ENCODE measurements at places on chromosomes 6 and 20.

DNA sequence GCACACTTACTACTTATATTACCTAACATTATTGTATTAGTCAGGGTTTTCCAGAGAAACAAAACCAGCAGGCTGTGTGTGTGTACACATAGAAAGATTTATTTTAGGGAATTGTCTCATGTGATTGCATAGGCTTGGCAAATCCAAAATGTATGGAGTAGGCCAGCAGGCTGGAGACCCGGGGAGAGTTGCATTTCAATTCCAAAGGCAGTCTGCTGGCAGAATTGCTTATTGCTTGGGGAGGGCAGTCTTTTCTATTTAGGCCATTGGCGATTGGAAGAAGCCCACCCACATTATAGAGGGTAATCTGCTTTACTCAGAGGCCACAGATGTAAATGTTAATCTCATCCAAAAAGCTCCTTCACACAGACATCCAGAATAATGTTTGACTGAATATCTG is 157.0 kb downstream of the ADGRG6 start:
- no peak for DNase-seq

DNA sequence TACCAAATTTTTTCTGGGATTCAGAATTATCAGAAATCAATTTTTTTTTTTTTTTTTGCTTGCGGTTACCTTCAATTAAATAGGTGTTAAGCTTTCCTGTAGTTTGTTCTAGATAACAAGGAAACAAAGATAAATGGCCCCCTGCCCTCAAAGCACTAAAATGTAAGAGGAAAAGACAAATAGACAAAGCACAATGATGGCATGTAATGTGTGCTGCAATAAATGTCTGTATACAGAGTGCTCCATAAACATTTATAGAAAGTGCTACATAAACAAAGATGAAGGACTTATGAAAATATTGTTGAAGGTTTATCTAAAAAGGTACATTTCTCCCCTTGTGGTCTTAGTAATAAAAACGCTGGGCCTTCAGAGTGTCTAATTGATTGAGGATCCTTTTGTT is 384.6 kb downstream of the PKHD1 start:
- DNase-seq: no peak

DNA sequence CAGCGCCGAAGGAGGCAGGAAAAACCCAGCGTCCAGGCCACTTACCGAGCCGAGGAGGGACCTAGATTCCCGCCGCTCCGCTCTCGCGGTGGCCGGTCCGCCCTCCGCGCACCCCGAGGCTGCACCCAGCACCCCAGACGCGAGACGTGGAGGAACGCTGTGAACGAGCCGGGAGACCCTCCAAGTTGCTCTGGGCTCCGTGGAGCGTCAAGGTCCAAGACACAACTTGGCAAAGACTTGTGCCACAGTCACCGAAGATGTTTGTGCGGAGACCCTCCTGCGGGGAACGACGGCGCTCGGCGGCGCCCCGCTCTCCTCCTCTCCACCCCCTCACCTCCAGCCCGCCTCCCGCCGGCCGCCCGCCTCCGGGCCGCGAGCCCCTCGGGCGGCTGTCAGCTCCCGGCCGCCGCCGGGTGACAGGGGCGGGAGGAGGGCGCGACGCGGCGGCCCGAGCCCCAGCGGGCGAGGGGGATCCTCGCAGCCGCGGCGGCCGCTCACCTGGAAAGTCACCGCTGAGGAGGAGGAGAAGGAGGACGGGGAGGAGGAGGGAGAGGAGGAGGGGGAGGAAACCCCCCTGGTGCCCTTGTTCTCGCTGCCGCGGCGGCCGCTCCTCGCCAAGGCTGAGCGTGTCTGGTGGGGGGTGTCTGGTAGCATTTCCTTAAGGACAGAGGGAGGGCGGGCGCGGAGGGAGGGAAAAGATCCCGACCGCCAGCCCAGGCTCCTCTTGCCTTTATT is 637 bp upstream of the HIVEP2 start:
- no peak for DNase-seq

- no peak for DNase-seq
Measured at GRCh38 chr6:161255518-161255917, 18.3 kb downstream of the AGPAT4 start.

Measured in GM12864 (cell line).